Activated T-helper 17 cell treated with anti-CD3 and anti-CD28 coated beads, Interleukin-2, amount 50 U/mL, for 72 hours (primary cell): ENCODE measurements at places on chromosomes 5 and 9. TPM values are rescaled to one million over a fixed set of nuclear protein-coding genes. Genes with fewer than 3 reads are reported as not detected.

Gene TTC16
- 1.8 TPM for total RNA-seq

Gene SYK
- total RNA-seq = 0.37 TPM

Gene DMRT3
- not detected for total RNA-seq

Gene SPARC
- total RNA-seq = not detected

Gene DOK3
- total RNA-seq = 13.7 TPM

Gene PCDHA7
- not detected for total RNA-seq

Gene PPP3R2
- not detected for total RNA-seq

Gene NR2F1
- total RNA-seq = not detected

Gene WNT8A
- total RNA-seq = not detected

Gene ISL1
- not detected for total RNA-seq

Gene COL27A1
- 7.8 TPM for total RNA-seq

Gene FOXD4L4
- 0.15 TPM for total RNA-seq

Gene CDC25C
- total RNA-seq = 19.7 TPM

Gene FAM169A
- 12.8 TPM for total RNA-seq

Gene PCDHGB1
- total RNA-seq = not detected

Gene PIP5K1B
- total RNA-seq = 0.37 TPM

GRCh38 chr9:126556560-126557250 lies 57.0 kb upstream of the LMX1B start:
- no peak for ATAC-seq

DNA sequence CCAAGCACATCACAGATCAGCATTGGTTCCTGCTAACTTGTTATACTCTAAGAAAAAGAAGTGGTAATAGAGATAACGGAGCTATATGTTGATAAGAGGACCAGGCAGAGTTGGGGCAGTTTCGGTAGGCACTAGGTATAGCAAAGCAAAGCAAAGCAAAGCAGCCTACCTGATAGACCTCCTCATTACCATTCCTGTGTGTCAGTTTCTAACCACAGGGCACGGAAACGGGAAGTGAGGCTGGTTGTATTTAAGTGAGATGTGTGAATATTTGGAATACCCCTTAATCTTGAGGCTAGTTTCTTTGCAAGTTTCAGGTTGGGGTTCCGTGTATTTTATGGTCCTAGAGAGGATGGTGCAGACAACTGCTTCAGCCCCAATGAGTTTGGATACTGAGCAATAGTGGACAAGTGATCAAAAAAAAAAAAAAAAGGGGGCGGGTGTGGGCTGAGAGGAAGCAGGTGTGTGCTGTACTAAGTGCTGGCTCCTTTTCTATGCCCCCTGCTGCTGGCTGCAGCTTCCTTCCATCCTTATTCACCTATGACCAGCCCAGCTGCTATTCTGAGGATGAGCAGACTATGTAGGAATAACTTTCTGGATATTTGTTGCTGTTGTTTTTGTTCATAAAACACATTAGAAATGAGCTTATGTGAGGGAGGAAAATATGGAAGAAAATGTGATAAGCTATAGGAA lies 183.3 kb downstream of the SH3GL2 start:
- ATAC-seq = no peak

- ATAC-seq = peak; percentile 68
Observed at GRCh38 chr9:37390759-37391158, 31.7 kb upstream of the GRHPR start.

GRCh38 chr5:135120951-135121350 lies 86.9 kb upstream of the PITX1 start:
- ATAC-seq = no peak

GRCh38 chr9:91158286-91158685 lies 203.4 kb downstream of the AUH start:
- no peak for ATAC-seq

DNA sequence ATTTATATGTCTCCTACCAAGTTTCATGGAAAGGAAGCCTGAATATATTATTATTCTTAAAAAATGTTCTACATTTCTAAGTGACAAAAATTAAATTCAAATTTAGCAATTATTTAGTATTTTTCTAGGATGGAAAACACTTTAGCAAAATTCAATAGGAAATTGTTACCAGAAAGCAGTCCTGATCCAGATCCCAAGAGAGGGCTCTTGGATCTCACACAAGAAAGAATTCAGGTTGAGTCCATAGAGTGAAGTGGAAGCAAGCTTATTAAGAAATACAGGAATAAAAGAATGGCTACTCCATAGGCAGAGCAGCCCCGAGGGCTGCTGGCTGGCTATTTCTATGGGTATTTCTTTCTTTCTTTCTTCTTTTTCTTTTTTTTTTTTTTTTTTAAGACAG lies 44.7 kb downstream of the LRRC70 start:
- no peak for ATAC-seq

DNA sequence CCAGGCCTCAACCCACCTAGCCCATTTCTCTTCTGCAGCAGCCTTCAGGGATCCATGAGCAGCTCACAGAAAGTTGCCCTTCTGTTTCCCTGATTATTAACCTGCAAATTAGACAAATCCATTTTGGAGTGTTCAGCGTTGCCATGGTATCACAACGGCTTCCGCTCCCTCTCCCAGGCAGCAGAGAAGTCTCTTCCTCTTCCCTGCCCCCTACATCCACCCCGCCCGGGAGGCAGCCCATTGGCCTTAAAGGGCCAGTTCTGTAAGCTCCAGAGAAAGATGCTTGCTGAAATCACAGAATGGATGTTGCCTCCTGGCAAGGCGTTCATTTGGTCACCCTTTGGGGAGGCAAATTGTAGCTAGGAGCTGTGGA lies 47.7 kb upstream of the BOD1 start:
- no peak for ATAC-seq

DNA sequence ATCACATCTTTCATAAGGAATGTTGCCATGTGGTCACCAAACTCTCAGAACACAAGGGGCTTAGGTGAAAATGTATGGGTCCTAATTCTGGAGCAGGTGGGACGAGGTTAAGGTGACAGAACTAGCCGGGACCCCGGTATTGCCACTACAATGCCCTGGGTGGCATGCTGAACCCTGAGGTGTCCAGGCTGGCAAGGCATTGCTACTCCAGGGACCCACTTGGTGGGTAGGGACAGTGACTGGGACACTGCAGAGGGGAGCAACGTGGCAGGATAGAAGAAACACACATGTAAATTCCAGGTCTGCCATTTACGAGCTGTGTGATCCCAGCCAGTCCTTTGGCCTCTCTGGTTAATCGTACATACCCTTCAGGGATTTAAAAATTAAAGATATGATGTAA lies 206.9 kb upstream of the MVB12B start:
- no peak for ATAC-seq

DNA sequence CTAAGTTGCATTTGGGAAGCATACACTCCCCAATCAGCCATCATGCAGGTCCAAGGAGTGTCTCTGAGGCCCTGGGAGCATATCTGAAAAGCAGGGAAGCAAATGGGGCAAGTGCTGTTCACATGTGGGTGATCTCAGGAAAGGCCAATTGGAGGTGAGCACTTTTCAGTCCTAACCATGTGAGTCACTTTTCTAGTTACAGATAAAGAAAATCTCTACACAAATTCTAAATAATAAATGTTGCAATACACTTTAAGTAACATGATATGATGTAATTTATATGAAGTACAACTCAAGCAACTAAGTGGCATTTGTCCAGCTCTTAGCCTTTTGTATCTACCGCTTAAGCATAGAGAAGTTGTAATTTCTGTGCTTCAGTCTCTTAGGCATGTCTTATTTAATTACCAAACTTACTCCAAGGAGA lies 18.4 kb downstream of the ADAMTS16 start:
- ATAC-seq = no peak

DNA sequence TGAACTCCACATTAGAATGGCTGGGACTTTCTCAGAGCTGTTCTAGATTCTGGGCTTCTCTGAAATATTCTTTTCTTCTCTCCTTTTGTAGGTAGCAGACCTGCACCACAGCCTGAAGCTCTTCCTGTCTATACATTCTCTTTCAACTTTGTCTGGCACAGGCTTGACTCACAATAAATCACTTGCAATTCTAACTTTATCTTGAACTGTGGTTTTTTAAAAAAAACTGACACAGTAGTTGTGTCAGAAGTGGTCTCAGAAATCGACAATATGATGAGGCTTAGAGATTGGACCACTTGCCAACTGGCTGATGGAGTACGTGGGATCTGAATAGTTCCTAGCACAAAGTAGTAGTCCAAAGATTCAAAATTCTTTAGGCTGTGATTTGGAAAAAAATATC lies 24.1 kb upstream of the CDH9 start:
- ATAC-seq = no peak

DNA sequence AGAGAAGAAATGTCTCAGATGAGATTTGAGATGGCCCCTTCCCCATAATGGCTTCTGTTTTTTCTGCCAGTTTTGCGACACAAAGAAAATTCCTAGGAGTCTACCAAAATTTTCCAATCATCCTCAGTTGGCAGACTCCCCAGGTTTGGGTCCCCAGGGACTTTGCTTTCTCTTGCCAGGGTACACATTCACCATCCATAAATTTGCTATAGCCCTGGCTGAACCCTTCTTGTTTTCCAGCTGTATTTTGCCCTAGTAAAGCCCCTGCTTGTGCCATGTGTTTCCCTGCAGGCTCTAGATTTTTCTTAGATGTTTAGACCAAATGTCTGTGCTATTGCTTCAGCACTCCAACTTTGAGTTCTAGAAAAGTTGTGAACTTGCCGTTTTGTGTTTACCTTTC lies 283.2 kb downstream of the ANXA1 start:
- no peak for ATAC-seq

- no peak for ATAC-seq
Observed at GRCh38 chr9:134811673-134812342, 68.8 kb upstream of the FCN2 start.

DNA sequence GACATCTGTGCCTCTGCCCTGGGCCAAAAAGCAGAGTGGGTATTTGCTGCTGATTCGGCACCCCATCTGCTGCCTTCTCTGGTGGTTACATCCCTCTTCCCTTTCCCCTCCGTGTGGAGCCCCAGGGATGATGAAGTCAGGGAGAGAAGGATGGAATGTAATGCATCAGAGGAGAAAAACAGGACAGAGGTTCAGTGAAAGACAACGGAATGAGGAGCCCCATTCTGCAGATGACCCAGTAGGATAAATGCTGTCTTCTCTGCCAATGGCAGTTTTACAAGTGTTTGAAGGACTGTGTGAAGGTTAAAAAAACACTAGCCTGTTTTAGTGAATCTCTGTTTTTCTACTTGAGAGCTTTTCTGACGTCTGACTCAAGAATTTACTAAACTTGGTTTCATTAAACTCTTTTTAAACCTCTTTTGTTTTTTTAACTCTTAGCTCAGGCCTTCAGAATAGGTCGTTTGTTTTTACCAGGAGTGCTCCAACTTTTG lies 86.3 kb downstream of the NLN start:
- ATAC-seq = no peak

DNA sequence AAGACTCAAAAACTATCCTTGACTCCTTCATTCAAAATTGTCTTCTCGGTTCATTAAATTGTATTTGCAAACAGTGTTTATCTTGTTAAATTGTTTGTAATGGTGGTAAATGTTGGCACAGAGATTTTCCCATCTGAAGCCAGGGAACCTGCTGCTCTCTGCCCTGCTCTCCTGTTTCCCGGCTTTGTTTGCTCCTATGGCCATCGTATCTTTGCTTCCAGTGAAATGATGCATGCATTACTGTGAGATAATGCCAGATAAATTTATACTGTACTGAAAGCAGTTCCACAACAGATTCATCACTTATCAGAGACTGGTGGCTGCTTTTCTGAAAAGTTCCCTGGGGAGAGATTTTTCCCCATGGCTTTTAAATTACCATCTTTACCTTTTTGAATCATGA lies 81.4 kb downstream of the CD180 start:
- ATAC-seq = no peak

GRCh38 chr9:93874242-93874641 lies 80.9 kb downstream of the BARX1 start:
- ATAC-seq = no peak

GRCh38 chr5:132746954-132747615 lies at the start of gene CCNI2:
CCNI2 (plus strand) TSS chr5:132747426; CDS start chr5:132747496, 70 bp downstream.
- peak; percentile 74 for ATAC-seq

GRCh38 chr5:28575368-28575767 lies 1537.0 kb upstream of the CDH9 start:
- ATAC-seq = no peak

DNA sequence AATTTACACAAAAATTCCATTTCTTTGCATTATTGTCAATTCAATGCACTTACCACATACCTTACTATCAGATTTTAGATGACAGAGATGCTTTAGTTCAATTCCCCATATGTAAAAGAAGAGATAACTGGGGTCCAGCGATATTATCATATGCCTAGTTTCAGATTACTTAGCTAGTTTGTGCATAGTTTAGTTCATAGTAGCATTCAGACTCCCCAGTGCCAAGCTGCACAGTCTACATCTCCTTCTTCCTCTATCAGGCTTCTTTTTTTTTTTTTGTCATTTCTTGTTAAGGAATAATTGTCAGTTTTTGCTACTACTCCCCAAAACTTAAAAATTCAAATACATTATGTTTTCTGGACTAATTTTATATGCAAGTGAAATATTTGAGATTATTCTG lies 175.0 kb downstream of the SSBP2 start:
- no peak for ATAC-seq

GRCh38 chr9:81652058-81652687 lies 37.2 kb downstream of the TLE1 start:
- ATAC-seq = no peak

- ATAC-seq = no peak
Observed at GRCh38 chr5:133006653-133007052, 19.7 kb downstream of the ZCCHC10 start.

DNA sequence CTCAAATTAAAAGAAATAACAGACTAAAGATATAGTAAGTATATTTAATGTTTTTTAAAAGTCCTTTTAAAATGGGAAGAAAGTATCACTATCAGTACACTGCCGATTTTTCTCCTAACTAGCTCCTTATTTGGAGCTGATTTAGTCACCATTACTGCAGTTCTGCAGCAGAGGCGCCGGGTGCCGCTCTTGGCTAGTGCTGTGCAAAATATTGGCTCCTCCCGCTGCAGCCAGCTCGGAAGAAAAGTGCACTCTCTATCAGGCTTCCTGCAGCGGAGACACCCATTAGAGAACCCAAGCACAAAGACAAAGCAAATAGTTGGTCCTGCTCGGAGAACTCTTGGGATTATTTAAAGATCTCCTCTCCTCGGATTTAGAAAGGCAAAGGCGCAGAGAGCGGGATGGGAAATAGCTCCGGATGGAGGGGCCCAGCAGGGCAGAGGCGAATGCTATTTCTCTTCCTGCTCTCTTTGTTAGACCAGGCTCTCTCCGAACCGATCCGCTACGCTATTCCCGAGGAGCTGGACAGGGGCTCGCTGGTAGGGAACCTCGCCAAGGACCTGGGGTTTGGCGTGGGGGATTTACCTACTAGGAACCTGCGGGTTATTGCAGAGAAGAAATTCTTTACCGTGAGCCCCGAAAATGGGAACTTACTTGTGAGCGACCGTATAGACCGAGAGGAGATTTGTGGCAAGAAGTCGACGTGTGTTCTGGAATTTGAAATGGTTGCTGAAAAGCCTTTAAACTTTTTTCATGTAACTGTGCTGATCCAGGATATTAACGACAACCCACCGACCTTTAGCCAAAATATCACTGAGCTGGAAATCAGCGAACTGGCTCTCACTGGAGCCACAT lies at the start of gene PCDHGB3:
Gene PCDHGB3, plus strand, starts transcription at position 249 of the 855 bp plus-strand sequence. Its CDS starts 153 bp downstream, at position 402.
- peak; percentile 63 for ATAC-seq
